ENCODE measurements at places on chromosomes 2 and 18.

- no peak for DNase-seq
These were observed 45.8 kb downstream of the LIMS1 start for GRCh38 chr2:108580050-108580449.

DNA sequence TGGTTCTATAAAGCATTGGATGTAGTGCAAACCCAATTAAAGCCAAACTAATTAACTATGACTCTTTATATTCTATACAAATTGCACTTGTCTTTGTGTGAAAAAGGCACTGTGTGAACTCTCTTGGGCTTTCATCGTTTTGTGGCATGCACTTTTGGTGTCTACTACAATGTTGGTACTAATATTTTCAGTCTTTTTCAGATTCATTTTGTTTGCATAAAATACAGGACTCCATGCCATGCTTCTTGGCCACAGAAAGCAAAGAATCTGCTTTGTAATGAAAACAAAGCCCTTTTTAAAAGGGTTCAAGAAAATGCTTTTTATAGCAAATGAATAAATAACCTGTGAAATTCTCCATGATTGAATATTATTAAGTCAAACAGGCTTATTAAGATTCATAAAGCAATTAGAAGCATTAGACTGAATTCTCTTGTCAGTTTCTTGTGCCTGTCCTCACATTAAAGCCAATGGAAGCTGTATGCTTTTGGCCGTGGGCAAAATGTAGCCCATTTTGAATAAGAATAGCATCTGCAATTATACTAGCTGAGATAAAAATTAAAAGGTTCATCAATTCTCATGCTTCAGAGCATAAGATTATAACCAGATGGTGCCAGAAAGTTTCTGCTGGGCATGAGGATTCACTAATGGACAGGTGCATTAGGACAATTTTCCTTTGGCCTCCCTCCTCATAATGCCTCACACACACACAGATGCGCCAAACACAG is 1665.2 kb downstream of the SUCLG1 start:
- no peak for DNase-seq

DNA sequence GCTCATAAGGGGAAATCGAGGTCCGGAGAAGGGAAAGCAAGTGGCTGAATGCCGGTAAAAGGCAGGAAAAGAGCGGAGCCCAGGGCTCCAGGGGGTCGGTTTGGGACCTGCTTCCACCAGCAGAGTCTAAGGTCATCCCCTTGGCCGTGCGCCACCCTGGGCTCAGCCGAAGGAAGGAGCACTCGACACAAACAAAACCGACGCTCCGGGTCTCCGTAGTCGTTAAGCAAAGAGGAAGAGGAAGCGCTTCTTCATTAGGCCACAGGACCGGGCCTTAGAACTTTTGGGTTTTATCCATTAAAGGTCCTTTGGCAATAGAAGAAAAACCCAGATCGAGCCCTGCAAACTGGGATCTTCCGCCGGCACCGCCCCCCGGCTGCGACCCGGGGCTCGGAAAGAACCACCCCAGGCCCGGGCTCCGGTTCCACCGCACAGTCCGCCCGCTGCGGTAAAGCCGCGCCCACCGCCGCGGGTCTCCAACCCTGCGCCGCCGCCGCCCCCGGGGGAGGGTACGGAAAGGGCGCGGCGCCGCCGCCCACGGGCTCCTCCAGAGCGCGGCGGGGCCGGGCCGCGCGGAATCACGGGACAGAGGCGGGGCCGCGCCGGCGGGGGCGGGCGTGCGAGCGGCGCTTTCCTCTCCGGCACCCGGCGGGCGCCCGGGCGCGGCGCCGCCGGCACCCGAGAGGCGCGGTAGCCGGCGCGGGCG is at the start of gene TTL:
Gene TTL, plus strand, starts transcription at position 629 of the 706 bp plus-strand sequence. CDS start 189 bp downstream, outside the sequence.
- DNase-seq = peak; percentile 82

DNA sequence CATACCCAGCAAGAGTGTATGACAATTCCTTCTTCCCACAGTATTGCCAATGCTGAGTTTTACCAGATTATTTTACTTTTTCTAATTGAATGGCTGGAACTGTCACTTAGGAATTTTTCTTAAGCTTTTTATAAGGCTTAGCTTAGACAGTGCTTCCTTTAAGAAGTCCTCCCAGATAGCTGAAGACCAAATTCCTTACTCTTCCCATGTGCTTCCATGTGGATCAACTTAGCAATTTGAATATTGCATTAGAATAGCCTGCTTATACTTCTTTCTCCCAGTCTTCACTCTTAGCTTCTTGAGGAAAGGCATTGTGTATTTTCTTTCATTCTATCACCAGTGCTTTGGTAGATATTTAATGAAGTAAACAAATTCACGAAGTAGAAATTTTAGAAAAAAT is 1144.4 kb downstream of the LRP1B start:
- no peak for DNase-seq

GRCh38 chr2:223746611-223747010 is 90.8 kb downstream of the AP1S3 start:
- DNase-seq = no peak
